ENCODE measurements at places on chromosomes 16 and 17.

DNA sequence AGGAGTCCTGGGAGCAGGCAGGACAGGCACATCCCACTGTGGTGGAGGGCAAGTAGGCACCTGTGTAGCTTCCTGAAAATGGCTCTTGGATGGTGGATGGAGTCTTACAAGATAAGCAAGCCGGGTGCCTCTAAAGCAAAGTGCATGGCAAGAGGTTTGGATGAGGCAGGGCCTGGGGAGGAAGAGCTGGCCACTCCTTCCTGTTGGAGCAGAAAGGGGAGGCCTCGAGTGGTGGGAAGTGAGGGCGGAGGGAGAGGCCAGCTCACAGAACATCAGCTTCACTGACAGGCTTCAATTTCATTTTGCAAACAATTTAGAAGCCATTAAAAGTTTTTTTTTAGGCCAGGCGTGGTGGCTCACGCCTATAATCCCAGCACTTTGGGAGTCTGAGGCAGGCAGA, 31.0 kb downstream of the CD300A start:
- no peak for DNase-seq

DNA sequence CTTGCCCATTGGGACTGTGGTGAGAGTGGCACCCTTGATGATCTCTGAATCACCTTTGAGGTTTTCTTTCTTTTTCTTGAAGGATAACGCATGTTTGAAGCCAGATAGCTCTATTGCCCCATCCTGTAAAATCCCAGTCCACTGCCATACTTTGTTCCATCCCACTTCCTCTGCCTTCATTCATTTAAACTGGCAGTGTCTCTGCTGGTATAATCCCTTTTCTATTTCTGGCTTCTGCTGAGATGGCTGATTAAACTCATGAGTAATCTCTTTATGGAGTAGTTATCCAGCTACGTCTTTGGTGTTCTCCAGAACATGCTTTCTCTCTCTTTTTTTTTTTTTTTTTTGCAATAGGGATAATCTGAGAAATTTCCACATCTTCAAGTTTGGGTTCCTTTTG, 656.5 kb upstream of the SALL1 start:
- DNase-seq: no peak

DNA sequence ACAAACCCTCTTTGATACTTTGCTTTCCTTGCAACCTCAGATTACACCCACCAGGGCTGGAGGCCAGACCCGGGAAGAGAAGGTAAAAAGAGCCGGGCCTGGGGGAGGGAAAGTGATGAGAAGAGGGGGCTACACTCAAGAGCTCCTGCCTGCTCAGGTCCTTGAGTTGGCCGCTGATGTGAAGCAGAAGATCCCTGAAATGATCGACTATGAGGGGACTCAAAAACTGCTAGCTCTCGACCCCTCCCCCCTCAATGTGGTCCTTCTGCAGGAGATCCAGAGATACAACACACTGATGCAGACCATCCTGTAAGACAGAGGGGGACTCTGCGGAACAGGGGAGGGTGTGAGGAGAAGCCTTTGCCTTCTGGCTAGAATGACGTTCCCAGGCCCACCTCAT, 2.8 kb upstream of the KDM6B start:
- DNase-seq: no peak

DNA sequence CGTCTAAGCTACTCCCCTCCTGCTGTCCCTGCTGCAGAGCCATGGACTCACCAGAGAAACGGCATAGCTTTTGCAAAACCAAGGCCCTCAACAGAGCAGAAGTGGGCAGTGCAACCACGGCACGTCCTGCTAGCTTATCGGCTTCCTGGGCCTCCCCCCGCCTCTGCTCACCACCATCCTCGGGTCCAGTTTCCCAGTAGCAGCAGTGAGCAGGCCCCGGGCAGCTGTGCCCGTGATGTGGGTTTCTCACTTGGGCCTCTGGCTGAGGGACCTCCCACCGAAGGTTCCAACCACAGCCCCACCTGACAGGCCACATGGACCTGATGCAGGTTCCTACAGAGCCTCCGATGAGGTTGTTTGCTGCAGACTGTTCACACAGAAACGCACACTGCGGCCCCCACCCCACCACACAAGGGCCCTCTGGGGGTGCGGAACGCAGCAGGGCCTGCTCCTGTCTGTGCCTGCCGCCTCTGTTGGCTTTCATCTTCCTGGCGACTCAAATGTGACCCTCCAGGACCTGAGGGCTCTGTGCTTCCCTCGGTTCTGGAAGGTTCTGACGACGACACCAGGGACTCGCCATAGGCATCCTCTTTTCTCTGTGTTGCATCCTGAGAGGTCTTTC, 24.8 kb downstream of the PDIA2 start:
- no peak for DNase-seq

- DNase-seq: no peak
Observed at GRCh38 chr17:21297026-21297520, 12.6 kb downstream of the MAP2K3 start.

DNA sequence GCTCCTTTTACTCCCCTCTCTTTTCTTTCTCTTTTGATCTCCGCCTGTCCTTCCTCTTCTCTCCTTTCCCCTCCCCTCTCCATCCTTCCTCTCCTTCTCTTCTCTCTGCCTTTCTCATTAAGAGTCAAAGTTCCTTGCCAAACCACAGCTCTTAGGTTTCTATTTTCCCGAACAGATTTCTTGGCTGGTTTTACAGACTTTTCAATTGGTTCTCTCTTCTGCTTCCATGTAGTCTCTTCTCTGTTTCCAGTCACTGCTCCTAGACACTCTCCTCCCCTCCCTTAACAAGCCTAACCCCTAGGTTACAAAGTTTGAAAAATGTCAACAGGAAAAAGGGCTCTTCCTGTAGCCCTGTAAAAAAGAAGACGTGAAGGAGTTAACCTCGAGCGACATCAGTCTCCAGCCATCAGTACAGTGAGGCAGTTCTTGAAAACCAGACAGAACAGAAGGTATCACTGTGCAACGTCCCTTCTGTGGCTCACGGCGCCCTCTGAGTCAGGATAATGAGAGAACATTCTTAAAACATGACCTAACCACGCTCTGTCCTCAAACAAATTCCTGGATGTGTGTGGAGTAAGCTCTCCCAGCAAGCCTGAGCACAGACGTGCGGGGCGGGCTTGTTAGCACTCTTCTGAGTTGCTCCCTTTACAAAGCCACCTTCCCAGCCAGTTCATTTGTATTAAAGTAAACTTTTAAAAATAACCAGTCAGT, 11.6 kb upstream of the MARCHF10 start:
- DNase-seq: no peak

DNA sequence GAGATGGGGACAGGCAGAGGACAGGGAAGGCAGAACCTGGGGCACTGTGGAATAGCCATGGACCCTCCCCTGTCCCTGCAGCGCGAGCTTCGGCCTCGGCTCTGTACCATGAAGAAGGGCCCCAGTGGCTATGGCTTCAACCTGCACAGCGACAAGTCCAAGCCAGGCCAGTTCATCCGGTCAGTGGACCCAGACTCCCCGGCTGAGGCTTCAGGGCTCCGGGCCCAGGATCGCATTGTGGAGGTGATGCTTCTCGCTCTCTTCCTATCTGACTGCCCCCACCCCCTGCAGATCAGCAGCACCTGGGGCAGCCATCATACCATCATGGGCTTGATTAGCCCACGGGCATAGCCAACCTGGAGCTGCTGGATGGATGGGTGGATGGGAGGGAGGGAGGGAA, 13.5 kb downstream of the NHERF1 start:
- DNase-seq: no peak

DNA sequence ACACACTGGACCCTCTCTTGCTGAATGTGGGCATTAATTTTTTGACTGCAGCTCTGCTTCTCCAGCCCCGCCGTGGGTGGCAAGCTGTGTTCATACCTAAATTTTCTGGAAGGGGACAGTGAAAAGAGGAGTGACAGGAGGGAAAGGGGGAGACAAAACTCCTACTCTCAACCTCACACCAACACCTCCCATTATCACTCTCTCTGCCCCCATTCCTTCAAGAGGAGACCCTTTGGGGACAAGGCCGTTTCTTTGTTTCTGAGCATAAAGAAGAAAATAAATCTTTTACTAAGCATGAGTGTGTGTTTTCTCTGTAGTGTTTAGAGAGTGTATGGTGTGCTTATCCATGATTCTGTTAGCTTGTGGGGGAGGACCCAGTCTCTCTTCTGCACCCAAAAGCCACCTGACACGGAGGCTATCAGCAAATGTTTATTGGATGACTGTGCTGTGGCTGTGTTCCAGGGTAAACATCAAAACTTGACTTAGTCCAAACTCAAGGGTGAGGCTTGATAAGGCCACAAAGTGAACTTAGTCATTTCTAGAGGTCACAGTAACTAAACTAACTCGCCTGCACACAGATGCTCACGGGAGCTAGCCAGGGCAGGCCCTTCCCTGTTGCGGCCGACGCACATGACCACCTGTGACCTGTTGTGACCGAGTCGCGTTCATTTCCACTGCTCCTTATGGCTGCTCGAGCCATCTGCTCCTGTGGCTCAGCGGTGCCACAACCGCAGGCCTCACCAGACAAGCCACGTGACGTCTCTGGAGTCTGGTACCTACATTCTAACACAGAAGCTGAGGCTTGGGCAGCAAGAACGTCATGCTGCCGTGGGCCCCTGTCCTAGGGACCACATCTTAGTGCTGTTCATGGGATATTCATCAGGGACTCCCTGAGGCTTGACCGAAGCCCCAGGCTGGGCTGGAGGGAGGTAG, 9.8 kb upstream of the MED11 start:
- DNase-seq: no peak

DNA sequence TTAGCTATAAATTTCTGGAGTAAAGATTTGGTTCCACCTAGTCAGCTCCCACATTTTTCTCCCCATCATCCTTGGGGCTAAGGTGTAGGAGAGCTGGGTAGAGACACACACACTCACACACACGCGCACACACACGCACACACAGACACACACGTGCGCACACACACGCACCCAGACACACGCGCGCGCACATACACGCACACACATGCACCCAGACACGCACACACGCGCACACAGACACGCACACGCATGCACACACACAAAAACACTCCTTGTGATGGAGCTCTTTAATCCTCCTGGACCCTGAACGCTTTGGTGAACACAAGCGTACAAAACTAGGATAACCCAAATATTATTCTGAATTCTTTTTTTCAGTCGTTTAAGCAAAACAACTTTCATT, 253.6 kb downstream of the C16orf95 start:
- DNase-seq: no peak

DNA sequence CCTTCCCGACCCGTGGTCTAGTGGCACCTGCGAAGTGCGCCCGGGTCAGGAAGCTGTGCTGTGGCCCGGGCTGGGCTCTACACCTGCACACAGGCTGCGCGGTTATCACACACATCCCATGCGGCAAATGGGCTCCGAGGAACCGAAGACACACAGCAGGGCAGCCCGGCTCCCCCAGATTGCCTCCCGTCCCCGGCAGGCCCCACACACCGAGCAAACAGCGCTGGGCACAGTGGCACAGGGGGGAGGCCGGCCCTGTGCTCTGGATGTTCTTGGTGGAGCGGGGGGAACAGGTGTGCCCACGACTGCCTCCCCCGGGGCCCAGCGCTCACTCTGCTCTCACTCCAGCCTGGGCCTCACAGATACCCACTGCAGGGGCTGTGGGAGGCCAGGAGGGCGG, 28.9 kb upstream of the PABPN1L start:
- DNase-seq: no peak

GRCh38 chr17:54968988-54969332, 395 bp downstream of the STXBP4 start:
- no peak for DNase-seq

All from stimulated activated CD4-positive, alpha-beta T cell treated with anti-CD3 and anti-CD28 coated beads, Interleukin-2, amount 100 ng/mL, for 4 hours (primary cell).